ENCODE measurements at places on chromosomes 5 and 9.

DNA sequence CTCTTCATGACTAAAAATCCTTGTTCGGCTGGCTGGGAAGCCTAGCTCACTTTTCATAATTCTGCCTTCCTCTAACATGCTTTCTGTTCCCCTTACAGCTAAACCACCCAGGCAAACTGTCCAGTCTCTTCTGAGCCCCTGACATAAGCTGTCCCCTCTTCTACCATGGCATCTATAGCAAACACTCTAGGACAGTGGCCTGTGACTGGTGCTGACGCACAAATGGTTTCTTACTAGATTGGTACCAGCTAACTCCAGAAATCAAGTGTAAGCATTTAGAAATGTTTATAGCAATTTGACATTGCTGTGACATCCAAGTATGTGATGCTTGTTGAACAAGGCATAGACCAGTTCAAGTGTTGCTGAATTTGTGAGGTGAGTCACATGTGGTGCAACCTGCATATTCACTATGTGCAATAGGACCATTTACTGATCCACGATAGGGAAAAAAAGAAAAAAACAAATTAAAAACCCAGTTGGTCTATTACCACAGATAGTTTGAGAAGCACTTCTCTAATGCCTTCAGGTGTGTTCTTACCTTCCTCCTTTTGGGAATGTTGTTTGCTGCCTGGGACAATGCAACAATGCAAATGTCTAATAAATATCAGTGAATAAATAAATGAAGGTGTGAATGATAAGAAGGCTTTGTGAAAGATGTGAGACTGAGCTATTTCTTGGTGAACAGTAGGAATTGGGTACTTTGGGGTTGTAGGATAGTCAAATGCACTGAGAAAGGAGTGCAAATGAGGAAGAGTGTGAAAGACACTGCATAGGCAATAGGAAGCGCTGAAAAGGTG is 22.4 kb downstream of the ELOVL7 start:
- no peak for DNase-seq

GRCh38 chr9:131639769-131640437 is 94.6 kb downstream of the PRRT1B start:
- no peak for DNase-seq

DNA sequence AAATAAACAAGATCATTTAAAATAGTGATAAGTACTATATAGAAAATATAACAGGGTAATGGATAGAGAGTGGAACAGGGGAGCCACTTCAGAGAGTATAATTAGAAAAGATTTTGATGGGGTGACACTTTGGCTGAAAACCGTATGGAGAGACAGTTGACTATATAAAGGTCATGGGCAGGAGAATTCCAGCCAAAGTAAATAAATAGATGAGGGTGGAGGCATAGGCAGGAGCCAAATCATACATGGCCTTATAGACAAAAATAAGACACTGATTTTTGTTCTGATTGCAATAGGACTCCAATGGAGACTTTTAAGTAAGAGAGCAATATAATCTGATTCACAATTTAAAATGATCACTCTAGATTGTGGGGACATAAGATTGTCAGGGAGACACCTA is 37.5 kb upstream of the NUDT12 start:
- no peak for DNase-seq

DNA sequence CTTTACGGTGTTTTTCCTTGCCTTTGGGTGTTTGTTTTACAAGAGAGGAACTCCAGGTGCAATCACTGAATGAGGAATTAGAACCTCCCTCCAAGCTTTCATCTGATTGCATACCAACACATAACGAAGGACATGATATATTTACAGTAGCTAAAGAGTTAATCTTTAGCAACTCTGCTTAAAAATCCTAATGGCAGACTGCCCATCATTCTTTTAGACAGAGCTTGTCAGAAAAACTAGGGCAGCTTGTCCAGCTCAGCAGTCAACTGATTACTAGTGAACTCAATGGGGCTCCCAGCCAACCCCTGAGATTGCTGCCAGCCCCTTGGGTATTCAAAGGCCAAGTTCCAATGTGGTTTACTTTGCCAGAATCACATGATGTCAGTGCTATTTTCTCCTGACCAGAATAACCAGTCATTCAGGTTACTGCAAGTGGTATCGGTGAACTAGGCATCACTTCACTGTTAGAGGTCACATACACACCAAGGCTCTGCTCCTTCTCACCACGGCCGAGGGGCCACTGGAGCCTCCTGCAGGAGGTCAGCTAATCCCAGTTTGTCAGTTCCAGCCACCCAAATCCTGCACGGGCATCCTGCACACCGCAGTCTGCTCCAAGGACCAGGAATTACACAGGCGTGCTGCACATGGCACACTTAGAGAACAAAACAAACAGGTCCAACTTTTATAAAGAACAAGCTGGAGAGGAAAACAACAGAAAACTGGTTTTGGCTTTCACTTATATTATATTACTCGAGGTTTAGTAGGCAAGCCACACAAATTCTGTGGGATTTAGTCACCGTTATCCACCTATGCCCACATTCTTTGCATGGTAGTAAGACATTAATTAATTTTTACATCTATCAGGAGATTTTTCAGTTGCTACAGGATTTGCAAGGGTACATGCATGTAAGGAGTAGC is 62.5 kb downstream of the NFIB start:
- no peak for DNase-seq

GRCh38 chr5:34716986-34717385 is 60.9 kb downstream of the RAI14 start:
- DNase-seq: no peak

- DNase-seq: no peak
Measured at GRCh38 chr5:82594097-82594496, 315.9 kb upstream of the RPS23 start.

Data from GM13977 (cell line).